IMR-90 (cell line): ENCODE measurements at places on chromosomes 6 and 20. TPM values are rescaled to one million over a fixed set of nuclear protein-coding genes. Genes with fewer than 3 reads are reported as not detected.

The GTF3C6 gene
- 10.4 and 42.5 TPM in 2 replicates for total RNA-seq

GRCh38 chr20:56637576-56637975 lies 8.5 kb downstream of the TFAP2C start:
- peaks cover 19% of the 10 kb centered on the region for H3K27me3 ChIP-seq
- DNase-seq = no peak
- no peaks in the 10 kb centered on the region for H3K36me3 ChIP-seq
- no peaks in the 10 kb centered on the region for H3K4me1 ChIP-seq
- H3K27ac ChIP-seq = no peak overlapping the region

DNA sequence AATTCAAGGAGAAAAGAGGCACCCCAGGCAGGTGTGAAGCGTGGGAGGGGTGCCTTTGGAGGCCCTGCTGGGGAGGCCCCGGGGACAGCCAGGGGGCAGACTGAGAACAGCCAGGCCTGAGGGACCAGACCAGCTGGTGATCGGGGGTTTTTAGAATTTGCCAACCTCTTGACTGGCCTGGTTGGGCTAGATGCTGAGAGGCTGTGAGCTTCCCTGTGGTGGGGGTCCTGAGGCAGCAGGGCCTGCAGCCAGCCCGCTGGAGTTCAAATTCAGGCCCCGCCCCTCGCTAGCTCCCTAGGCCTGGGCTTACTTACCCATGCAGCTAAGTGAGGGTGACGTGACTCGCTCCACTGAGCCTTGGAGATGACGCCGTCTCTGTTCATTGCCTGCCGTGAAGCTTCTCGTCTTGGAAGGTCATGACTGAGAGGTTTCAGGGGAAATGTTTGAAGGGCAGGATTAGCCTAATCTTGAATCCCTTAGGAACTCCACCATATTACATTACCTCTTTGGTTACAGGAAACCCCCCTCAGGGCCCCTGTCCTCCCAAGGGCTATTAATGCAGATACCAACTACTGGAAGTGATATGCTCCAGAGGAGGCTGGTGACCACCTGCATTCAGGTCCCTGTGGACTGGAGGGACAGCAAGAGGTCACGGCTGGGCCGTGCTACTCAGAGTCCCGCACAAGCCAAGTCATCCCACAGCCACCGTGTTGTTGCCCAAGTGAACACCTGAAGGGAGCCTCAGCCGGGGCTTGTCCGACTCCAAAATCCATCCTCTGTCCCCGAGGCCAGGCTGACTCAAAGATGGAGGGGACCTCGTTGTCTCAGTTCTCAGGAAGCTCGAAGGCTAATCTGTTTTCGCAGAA lies 73.9 kb upstream of the DUSP22 start:
- no peak overlapping the region for H3K27ac ChIP-seq
- no peaks in the 10 kb centered on the region for H3K36me3 ChIP-seq
- no peak overlapping the region for H3K4me3 ChIP-seq
- peaks cover under 1% of the 10 kb centered on the region; the same call in 1 of the 2 replicates for H3K27me3 ChIP-seq
- H3K4me1 ChIP-seq = peaks cover 5% of the 10 kb centered on the region
- DNase-seq = no peak

DNA sequence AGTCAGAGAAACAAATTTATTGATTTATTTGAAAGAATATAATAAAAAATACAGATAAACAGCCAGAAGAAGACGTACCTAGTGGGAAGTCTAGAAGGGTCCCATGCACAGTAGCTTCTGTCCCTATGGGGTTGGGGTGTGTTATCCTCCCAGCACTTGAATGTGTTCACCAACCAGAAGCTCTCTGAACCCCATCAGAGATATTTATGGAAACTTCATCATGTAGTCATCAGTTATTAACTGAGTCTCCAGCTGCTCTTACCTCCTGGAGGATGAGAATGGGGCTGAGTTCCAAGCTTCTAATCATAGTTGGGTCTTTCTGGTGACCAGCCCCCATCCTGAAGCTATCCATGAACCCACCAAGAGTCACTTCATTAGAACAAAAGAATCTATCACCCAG lies 15.4 kb upstream of the USP45 start:
- H3K27me3 ChIP-seq = no peaks in the 10 kb centered on the region
- H3K36me3 ChIP-seq = peaks cover 24% of the 10 kb centered on the region
- H3K4me1 ChIP-seq = no peaks in the 10 kb centered on the region
- no peak overlapping the region for H3K27ac ChIP-seq

DNA sequence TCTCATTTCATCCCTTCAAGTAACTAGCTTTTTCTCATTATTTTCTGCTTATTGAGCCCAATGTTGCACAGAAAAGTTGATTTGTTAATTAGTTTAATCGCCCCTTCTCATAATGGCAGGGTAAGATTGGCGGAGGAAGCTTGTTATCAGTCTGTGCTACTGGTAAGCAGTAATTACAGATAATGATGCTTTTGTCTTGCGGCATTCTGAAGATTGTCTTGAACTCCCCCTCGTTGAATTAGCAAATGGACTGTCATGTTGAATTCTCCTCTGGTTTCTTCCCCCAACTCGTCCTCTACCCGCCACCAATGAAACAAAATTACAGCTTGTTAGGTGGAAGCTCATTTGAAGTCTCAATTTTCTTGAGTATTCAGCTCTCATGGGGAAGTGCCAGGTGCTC lies 39.4 kb downstream of the PRDM13 start:
- no peak overlapping the region for H3K4me3 ChIP-seq
- H3K27me3 ChIP-seq = no peaks in the 10 kb centered on the region
- no peak overlapping the region for H3K27ac ChIP-seq
- H3K4me1 ChIP-seq = no peaks in the 10 kb centered on the region

DNA sequence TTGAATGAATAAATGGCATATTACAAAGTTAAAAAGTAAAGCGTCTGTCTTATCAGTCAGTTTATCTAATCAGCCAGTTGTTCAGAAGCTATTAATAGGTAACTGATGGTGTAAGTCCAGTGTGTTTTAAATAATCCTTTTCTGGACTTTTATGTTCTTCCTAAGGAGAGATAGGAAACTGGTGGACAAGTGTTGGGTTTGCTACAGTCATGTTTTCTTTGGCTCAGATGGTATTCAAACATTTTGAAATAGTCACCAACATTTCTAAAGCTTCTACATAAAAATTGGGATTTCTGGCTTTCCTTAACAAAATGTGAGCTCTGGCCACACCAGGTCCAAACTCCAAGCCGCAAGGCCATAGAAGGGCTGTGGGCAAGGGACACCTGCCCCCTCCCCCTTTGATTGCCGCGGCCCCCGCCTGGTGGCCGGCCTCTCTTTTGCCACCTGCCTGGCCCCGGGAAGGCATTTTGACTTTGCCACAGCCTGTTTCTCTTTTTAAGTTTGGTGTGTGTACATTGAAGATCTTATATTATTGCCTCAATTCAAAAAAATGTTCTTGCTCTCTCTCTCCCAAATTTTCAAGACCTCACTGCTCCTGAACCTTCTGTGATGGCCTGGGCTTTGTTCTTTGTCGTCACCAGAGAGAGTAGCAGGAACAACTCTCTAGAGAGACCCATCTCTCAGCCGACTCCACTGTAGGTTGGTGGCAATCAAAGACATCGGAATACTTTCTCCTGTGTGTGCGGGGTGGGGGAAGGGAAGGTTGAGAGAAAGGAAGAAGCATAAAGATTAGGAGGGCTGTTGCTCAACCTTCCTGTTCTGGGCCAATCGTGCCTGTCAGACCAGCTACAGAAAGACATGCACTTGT lies 84.0 kb upstream of the ZNF217 start:
- no peak overlapping the region for H3K4me3 ChIP-seq
- H3K27me3 ChIP-seq = no peaks in the 10 kb centered on the region
- peak overlapping the region; percentile 34; the same call in 1 of the 2 replicates for H3K27ac ChIP-seq
- H3K4me1 ChIP-seq = peaks cover 10% of the 10 kb centered on the region
- peak; percentile 46 for DNase-seq

DNA sequence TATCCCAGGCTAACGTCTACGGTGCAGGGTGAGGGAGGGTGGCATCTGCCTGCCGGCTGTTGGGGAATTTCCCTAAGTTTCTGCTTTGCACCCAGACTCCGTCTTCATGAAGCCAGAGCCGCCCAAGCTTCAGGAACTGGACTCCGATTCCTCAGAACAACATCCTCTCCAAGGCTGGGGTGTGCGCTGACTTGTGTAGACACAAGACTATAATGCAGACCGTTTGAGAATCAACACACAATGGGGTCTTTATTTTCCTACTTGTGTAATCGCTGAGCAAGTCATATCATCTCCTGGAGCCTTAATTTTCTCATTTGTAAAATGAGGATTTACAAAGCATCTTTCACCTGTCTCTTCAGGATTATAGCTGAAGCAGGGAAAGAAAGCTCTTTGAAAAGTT lies 160.5 kb upstream of the AGPAT4 start:
- H3K4me1 ChIP-seq = no peaks in the 10 kb centered on the region
- H3K27me3 ChIP-seq = no peaks in the 10 kb centered on the region
- no peak overlapping the region for H3K4me3 ChIP-seq
- H3K27ac ChIP-seq = no peak overlapping the region
- no peak for DNase-seq

- H3K27me3 ChIP-seq = no peaks in the 10 kb centered on the region
- peak overlapping the region; percentile 98 for H3K27ac ChIP-seq
- H3K4me3 ChIP-seq = no peak overlapping the region
- H3K36me3 ChIP-seq = peaks cover 2% of the 10 kb centered on the region
- no peak for DNase-seq
Observed at GRCh38 chr6:135850882-135851281, 619 bp upstream of the PDE7B start.

GRCh38 chr6:19838442-19839236 lies 1.5 kb downstream of the ID4 start:
- H3K27me3 ChIP-seq = no peaks in the 10 kb centered on the region
- peak overlapping the region; percentile 78 for H3K4me3 ChIP-seq
- peak overlapping the region; percentile 39 for H3K27ac ChIP-seq
- peak; percentile 11 for DNase-seq
- no peaks in the 10 kb centered on the region for H3K4me1 ChIP-seq

DNA sequence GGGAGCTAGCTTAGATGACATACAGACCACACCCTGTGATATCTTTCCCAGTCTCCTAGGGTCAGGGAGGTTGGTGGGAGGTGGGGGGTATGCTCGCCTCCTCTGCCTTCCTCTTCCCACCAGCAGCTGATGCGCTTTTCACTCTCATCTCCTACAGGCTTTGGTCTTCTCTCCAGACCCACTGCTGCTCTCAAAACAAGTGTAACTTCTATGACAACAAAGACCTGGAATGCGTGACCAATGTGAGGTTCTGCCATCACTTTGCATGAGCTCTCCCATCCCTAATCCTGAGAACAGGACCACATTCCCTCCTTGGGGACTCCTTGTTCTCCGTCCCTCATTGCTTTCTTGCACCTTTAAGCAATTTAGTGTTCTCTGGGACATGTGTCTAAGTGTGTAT lies 2.7 kb downstream of the CTSA start:
- no peak for DNase-seq
- H3K27me3 ChIP-seq = no peaks in the 10 kb centered on the region
- H3K27ac ChIP-seq = no peak overlapping the region
- H3K36me3 ChIP-seq = peaks cover 47% of the 10 kb centered on the region

- H3K36me3 ChIP-seq = no peaks in the 10 kb centered on the region
- no peak overlapping the region for H3K27ac ChIP-seq
- H3K27me3 ChIP-seq = no peaks in the 10 kb centered on the region
- no peak for DNase-seq
Observed at GRCh38 chr20:15875446-15875845, 697.8 kb downstream of the KIF16B start.

GRCh38 chr6:41460742-41461336 lies 85.3 kb upstream of the FOXP4 start:
- H3K27ac ChIP-seq = no peak overlapping the region
- DNase-seq = no peak
- H3K36me3 ChIP-seq = no peaks in the 10 kb centered on the region
- H3K4me3 ChIP-seq = no peak overlapping the region

GRCh38 chr20:34022151-34022838 lies 28.6 kb downstream of the RALY start:
- DNase-seq = no peak
- H3K4me1 ChIP-seq = peaks cover 20% of the 10 kb centered on the region
- H3K27ac ChIP-seq = no peak overlapping the region
- H3K36me3 ChIP-seq = 0 out of 2 replicates have a peak, but pooled peaks cover 1% of the 10 kb centered on the region
- H3K27me3 ChIP-seq = no peaks in the 10 kb centered on the region
- no peak overlapping the region for H3K4me3 ChIP-seq

DNA sequence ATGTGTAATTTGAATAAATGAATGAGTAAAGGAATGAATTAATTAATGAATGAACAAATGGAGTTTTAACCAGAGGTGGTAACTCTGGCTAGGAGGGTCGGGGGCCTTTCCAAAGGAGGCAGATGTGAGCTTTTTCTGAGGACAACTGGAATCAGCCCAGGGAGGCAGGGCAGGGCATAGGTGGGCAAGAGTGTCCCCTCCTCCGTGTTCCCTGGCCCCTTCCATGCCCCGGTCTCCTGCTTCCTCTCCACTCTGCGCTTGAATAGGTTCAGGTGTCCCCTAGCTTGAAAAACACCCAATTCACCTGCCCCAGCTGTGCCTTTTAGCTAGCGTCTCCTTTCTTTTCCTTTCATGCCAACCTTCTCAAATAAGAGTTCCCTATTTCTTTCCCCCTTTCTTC lies 473.1 kb downstream of the CDH26 start:
- no peaks in the 10 kb centered on the region for H3K4me1 ChIP-seq
- no peaks in the 10 kb centered on the region for H3K27me3 ChIP-seq
- no peak for DNase-seq

GRCh38 chr6:110714143-110714542 lies 101.1 kb downstream of the CDK19 start:
- peak overlapping the region; percentile 71; the same call in 1 of the 2 replicates for H3K27ac ChIP-seq
- peak; percentile 81 for DNase-seq

DNA sequence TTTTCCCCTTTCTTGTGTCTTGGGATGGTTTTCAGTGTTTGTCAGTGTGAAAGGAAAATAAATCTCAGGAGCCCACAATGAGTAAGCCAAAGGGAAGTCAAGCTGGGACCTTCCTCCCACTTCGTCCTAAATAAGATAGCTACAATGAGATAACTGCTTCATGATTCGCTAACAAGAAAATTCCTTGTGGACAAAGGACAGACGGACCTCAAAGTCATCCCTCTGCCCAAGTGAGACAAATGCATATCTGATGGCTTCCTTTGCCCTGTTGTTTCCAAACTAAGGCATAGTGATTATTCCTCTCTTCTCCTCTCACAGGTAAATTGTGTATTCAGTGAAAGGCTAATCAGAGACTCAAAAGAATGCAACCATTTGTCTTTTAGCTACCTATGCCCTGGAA lies 26.1 kb upstream of the ADTRP start:
- H3K27me3 ChIP-seq = no peaks in the 10 kb centered on the region
- DNase-seq = peak; percentile 60
- 0 out of 2 replicates have a peak overlapping the region, but pooled peaks have one; percentile 19 for H3K27ac ChIP-seq
- H3K4me3 ChIP-seq = no peak overlapping the region
- no peaks in the 10 kb centered on the region for H3K4me1 ChIP-seq
- no peaks in the 10 kb centered on the region for H3K36me3 ChIP-seq

- H3K27me3 ChIP-seq = no peaks in the 10 kb centered on the region
- peaks cover 3% of the 10 kb centered on the region; the same call in 1 of the 2 replicates for H3K4me1 ChIP-seq
- H3K36me3 ChIP-seq = peaks cover 21% of the 10 kb centered on the region
- H3K27ac ChIP-seq = no peak overlapping the region
- DNase-seq = peak; percentile 17
Observed at GRCh38 chr6:160010067-160010466, 41.2 kb downstream of the IGF2R start.

GRCh38 chr6:35021004-35021403 lies 120.1 kb downstream of the TCP11 start:
- H3K27ac ChIP-seq = no peak overlapping the region
- peaks cover 28% of the 10 kb centered on the region for H3K4me1 ChIP-seq
- no peak overlapping the region for H3K4me3 ChIP-seq
- H3K27me3 ChIP-seq = no peaks in the 10 kb centered on the region
- DNase-seq = no peak
- H3K36me3 ChIP-seq = no peaks in the 10 kb centered on the region

- DNase-seq = no peak
- H3K4me1 ChIP-seq = peaks cover 4% of the 10 kb centered on the region
- H3K27ac ChIP-seq = no peak overlapping the region
- no peak overlapping the region for H3K4me3 ChIP-seq
- no peaks in the 10 kb centered on the region for H3K27me3 ChIP-seq
Observed at GRCh38 chr6:100212131-100212530, 218.1 kb upstream of the MCHR2 start.

GRCh38 chr6:107987805-107988204 lies 29.8 kb upstream of the SEC63 start:
- no peak overlapping the region for H3K27ac ChIP-seq
- peaks cover 2% of the 10 kb centered on the region for H3K27me3 ChIP-seq
- no peak for DNase-seq
- no peaks in the 10 kb centered on the region for H3K36me3 ChIP-seq
- no peaks in the 10 kb centered on the region for H3K4me1 ChIP-seq
